Ascending aorta (tissue), 2 donors: ENCODE measurements at places on chromosomes 6 and 20.

GRCh38 chr6:118724211-118724610 is 72.8 kb upstream of the CEP85L start:
- DNase-seq: no peak

DNA sequence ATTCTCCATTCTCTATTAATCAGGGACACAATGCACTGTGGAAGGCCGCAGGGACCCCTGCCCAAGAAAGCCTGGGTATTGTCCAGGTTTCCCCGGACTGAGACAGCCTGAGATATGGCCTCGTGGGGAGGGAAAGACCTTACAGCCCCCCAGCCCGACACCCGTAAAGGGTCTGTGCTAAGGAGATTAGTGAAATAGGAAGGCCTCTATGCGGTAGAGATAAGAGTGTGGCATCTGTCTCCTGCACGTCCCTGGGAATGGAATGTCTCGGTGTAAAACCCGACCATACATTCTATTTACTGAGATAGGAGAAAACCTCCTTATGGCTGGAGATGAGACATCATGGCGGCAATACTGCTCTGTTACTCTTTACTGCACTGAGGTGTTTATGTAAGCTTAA is 15.7 kb upstream of the EIF2S2 start:
- no peak for DNase-seq

- DNase-seq: no peak
Observed at GRCh38 chr20:58420798-58421496, 31.9 kb downstream of the VAPB start.

GRCh38 chr6:3757241-3757641 is 5.7 kb upstream of the PXDC1 start:
- peak; percentile 60 for DNase-seq

DNA sequence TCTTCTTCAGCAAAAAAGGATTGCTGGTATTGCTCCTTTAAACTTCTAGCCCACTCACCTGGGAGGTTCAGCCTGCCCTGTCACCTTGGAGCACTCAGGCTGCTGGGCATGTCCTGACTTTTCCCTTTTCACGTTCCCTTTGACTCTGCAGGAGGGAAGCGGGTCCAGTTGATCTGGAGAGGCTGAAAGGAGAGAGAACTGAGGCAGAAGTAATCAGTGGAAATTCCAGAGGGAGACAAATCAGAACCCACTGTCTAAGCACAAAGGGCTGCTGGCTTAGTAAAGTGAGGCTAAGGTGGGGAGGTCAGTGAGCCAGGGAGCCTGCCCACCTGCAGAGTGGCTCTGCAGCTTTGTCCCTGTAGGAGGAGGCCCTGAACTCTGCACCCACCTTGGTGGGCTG is 9.7 kb upstream of the SYNDIG1 start:
- DNase-seq: no peak

DNA sequence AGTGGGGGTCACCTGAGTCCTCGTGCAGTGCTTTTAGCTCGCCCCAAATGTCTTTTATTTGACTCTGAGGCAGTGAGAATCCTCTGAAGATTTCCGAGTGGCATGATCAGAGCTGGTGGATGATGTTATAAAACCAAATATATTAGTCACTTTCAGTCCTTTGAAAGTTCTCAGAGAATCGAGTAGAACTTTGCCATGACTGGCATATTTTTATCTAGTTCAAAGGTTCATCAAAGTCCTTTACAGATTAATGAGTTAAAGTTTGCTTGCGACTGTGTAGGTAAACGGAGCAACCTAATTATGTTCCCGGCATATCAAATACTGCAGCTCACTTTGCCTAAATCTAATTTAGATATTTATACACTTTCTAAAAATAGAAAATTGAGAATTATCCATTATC is 498.5 kb upstream of the NOX3 start:
- no peak for DNase-seq

DNA sequence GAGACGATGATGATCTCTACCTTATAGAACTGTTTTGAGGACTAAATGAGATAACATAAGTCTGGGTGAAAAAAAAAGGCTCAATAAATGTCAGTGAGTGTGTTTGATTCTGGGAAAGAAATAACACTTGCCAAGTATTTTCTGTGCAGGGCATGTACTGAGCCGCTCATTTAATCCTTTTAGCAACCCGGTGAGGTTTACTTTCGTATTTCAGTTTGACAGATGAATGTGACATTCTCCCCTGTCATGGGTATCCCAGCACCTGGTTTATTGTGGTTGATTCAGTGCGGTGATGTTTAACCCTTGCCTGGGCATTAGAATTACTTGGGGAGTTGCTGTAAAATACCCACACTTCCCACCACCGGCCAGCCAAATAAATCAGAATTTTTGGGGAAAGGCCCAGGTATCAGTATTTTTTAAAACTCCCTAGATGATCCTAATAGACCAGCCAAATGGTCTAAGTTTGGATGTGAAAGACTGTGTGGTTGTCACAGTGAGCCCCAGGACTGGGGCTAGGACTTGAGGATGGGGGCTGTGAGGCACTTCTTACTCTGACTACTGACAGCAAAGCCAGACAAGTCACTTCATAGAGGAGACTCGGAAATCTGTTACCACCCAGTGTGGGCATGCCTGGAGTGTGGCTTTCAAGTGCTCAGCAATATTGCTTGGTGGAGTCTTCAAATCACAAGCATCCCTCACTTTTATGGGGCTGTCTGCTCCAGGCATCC is 100.2 kb upstream of the KCNG1 start:
- DNase-seq: no peak

- no peak for DNase-seq
Observed at GRCh38 chr6:24251339-24251738, 106.5 kb downstream of the DCDC2 start.

GRCh38 chr6:40972190-40972589 is 66.8 kb downstream of the UNC5CL start:
- DNase-seq: no peak

GRCh38 chr20:21029341-21029740 is 76.8 kb downstream of the LINC00237 start:
- no peak for DNase-seq

DNA sequence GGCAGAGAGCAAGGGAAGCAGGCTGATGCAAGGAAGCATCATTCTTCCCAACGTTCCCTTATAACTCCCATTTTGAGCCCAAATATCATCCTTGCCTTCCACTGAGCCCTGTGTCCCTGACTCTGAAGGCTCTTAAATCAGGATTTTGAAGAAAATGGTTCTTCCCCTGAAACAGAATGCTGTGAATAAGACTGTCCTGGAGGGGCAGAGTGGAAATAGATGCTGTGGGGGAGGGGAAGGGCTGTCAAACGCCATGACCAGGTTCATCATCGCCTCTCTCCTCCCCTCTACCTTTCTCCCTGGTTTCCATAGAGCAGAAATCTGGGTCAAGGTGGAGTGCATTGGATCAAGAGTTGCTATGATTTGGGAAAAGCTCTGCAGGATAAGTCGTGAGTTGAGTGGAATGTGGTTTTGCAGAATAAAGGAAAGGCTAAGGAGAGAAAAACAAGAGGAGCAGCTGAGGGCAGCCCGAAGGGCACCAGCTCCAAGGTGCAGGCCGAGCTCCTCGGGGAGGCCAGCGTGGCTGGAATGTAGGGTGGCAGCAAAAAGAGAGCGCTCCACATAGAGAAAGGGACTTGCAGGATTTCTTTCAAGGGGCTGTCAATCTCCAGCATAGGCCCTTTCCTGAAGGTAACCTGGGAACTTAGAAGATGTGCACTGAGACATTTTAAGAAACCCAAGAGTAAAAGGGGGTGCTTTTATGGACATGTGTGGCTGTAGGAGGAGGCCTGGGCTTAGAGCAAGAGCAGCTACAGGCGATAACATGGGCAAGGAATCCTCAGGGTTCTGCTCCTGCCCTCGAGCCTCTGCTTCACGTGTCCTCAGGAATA is 120.8 kb upstream of the CDYL start:
- DNase-seq: no peak

DNA sequence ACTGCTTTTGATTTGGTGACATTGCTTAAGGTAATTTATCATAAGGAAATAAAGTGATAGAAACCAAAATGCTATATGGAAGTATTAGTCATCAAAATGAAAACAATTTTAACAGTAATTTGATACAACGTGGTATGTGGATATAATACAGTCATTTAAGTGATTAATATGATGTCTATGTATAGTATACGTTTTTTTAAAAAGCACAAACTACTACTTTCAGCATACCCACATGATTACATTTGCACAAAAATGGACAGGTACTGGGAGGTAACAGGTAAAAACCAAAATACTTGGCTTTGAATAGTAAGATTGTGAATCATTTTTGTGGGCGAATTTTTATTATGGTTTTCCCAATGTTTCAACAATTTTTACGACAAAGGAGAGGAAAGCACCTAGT is 97.6 kb downstream of the OGFRL1 start:
- DNase-seq: no peak

DNA sequence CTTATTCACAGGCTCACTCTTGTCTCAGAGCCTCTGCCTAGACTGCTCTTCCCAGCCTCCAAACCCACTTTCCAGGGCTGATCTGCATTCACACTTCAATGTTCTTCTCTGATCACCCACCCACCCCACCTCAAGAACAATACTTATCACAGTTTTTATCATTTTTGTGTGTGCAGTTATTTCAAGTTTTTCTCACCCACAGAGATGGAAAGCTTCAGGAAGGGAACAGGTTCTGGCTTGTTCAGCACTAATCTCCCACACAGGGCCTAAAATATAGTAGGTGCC is 160.9 kb downstream of the MRPL14 start:
- no peak for DNase-seq

- DNase-seq: no peak
Observed at GRCh38 chr6:26241033-26241895, 123.7 kb upstream of the BTN3A2 start.

DNA sequence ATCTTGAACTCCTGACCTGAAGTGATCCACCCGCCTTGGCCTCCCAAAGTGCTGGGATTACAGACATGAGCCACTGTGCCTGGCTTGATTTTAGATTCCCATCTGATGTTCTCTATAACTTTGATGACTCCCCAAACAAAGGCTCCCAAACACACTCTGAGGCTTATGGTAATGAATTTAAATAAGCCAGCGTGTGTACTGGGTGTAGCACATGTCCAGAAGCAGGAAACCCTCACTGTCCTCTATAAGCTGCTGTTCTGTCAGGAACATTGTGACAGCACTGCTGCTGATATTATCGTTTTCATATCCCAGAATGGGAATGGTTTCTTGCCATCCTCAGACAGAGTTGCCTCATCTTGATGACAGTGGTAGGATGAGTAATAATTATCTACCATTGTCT is 54.1 kb upstream of the SALL4 start:
- no peak for DNase-seq

DNA sequence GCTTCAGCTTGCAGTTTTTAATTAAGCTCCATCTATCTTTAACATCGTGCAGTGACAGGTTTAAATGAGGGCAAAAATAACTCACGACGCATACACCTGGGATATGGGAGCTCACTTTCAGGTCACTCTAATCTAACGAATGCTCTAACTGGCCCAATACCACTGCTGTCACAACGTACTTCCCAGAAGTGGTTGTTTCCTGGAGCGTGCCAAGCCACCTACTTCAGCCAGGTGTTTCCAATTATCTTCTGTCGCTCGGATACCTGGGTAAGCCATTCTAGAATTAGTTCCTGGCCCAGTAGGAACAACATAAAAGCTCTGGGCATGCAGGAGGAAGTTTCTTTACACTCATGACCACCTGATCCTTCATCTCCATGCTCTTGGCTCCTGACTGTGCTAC is 147.4 kb downstream of the FOXC1 start:
- no peak for DNase-seq
